ENCODE measurements at places on chromosomes 5 and 9.

- DNase-seq: no peak
These were observed 143.5 kb upstream of the C6 start for GRCh38 chr5:41356786-41357185.

DNA sequence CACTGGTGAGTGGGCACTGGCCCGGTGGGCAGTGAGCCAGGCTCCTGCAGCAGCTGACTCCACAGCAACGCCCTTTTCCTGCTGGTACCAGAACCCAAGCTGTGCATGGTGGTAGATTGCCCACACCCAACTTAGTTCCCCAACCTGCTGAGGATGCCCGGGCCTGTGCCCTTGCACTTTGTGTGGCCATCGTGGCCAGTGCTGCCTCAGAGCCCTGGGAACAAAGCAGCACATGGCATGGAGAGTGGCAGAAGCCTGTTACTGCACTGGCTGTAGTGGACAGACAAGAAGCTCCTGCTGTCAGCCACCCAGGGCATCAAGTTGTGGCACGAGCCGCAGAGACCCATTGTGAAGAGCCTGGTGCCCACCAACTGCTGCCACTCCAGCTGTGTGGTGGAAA lies 612.9 kb downstream of the DNAH5 start:
- DNase-seq: no peak

- no peak for DNase-seq
These were observed 35.0 kb downstream of the NACC2 start for GRCh38 chr9:136059851-136060670.

GRCh38 chr9:117691367-117691766 lies 12.8 kb upstream of the TLR4 start:
- DNase-seq: no peak

GRCh38 chr9:126488310-126488709 lies 125.4 kb upstream of the LMX1B start:
- DNase-seq: no peak

DNA sequence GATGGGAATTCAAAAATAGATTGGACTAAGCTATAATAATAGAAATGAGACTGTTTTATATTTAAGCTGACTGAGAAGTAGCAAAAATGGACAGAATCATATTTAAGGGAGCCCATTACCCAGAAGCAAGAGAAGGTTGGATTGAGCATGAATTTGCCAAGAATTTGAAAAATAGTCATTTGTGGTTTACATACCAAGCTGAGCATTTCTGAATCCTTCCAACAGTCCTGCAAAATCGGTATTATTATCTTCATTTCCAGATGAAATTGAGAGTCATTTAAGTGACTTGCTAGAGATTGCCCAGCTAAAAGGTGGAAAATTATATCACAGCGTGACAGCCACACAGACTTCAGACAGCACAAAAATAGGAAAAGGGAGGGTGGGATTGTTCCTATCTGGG lies 48.4 kb downstream of the TNFSF15 start:
- DNase-seq: no peak

GRCh38 chr5:89847743-89848142 lies 561.8 kb downstream of the CETN3 start:
- DNase-seq: no peak

GRCh38 chr5:74888117-74888516 lies 21.9 kb upstream of the FAM169A start:
- no peak for DNase-seq

GRCh38 chr5:124952566-124952965 lies 206.1 kb upstream of the ZNF608 start:
- no peak for DNase-seq

DNA sequence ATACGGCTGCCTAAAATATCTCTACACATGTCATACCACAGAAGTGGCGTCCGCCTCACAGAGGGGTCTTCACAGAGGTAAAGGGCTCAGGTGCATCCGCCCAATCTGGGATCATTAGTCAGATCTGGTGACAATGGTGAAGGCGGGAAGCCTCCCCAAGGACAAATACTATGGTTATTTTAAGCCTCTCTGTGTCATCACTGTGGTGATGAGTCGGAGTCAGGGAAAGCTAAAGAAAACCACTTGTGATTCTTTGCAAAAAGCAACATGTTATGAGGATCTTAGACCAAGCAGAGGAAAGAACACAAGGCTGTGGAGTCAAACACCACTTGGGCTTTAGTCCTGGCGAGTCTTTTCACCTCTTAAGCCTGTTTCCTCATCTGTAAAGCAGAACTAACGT lies 190.4 kb downstream of the DRD1 start:
- no peak for DNase-seq

GRCh38 chr9:73138516-73138915 lies 13.1 kb upstream of the ANXA1 start:
- DNase-seq: no peak

- DNase-seq: no peak
These were observed 347.8 kb downstream of the EFNA5 start for GRCh38 chr5:107322936-107323335.

Measured in activated CD4-positive, alpha-beta T cell treated with anti-CD3 and anti-CD28 coated beads for 36 hours (primary cell).